ENCODE measurements at places on chromosomes 5 and 9.

DNA sequence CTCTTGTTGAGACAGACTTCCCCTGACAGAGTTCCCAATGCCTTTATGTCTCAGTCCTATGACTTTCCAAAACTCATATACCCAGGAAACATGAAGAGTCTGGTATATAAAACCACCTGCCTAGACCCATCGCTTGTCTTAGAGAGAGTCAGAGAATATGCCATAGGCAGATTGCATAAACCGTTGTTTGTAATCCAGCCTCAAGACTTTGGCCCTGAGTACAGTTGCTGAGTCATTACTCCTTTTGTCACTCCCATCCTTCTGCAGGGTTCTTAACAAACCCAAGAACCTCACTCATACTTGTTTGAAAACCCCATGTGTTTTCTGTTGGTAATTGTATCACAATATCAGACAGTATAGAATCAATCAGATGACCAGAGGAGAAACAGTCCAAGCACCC is 616.3 kb downstream of the SLCO4C1 start:
- no peak for DNase-seq

DNA sequence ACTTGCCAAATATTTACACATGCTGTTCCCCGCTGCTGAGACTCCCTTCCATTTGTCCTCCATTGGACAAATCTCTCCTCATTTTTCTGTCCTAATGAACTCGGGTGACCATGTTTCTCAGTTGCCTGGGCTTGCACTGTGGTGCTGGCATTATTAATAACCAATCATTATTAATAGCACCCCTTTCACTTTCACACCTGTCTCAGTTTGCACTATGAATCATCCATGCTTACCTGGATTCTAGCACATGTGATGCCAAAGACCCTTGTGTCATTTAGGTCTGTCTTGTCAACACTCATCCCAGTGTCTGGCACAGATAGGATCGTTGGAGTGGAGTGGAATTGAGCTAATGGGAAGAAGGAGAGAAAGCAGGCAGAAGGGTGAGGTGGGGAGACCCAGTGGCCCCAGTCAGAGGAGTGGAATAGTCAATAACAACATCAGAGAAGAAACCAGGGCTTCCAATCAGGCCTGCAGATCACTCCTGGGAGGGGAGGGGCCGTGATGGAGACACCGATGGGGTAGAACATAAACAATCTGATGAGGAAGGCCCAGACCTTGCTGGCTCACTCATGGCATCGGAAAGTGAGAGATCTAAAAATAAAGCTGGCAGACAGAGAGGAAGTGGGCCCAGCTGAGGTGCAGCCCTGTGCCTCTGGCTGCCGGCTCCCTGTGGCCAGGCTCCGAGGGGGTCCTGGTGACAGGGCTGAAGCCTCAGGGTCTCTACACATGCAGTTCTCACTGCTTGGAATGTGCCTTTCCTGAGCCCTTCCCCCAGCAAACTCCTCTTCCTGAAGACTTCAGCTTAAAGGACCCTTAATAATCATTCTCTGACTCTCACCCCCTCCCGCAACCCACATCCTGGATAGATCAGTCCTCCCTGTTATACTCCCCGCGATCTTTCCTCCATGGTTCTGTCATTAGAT is 33.5 kb upstream of the CRB2 start:
- no peak for DNase-seq

- no peak for DNase-seq
Observed at GRCh38 chr5:151081431-151082281, 822 bp upstream of the TNIP1 start.

GRCh38 chr5:32096891-32097595 is 77.1 kb downstream of the GOLPH3 start:
- DNase-seq: no peak

GRCh38 chr5:134019636-134020035 is 14.9 kb upstream of the VDAC1 start:
- DNase-seq: no peak

- DNase-seq: no peak
Observed at GRCh38 chr5:13913962-13914361, 30.5 kb downstream of the DNAH5 start.

DNA sequence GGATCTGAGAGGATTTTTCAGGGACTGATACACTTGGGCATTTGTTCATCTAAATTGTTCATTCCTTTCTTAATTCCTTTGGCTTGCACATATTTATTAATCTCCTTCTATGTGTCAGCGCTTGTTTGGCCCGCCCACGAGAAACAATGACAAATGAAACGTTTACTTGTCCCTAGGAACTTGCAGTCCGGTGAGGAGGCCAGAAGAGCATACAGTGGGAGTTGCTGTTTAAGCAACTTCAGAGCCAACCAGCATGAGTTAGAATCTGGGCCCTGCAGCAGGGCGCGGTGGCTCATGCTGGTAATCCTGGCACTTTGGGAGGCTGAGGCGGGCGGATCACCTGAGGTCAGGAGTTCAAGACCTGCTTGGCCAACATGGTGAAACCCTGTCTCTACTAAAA is 18.8 kb downstream of the FBXL7 start:
- DNase-seq: no peak

- no peak for DNase-seq
Observed at GRCh38 chr5:164237486-164237885, 732.1 kb downstream of the MAT2B start.

- no peak for DNase-seq
Observed at GRCh38 chr9:71895117-71895516, 15.9 kb downstream of the ABHD17B start.

- no peak for DNase-seq
Observed at GRCh38 chr5:106732624-106733023, 938.1 kb downstream of the EFNA5 start.

GRCh38 chr9:122263699-122264349 is 816 bp downstream of the RBM18 start:
- no peak for DNase-seq

GRCh38 chr5:8192840-8193239 is 323.9 kb downstream of the MTRR start:
- DNase-seq: no peak

GRCh38 chr9:28270156-28270555 is 696.9 kb upstream of the C9orf72 start:
- no peak for DNase-seq

GRCh38 chr9:127977884-127978647 is 2.7 kb downstream of the EEIG1 start:
- DNase-seq: no peak

DNA sequence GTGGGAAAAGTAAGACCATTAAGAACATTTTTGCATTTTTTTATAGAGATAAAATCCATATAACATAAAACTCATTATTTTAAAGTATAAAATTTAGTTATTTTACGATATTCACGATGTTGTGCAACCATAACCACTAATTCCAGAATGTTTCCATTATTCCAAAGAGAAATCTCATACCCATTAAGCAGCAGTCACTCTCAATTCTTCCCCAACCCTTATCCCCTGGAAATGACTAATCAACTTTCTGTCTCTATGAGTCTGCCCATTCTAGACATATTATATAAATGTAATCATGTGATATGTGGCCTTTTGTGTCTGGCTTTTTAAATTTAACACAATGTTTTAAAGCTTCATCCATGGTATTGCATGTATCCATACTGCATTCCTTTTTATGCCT is 115.6 kb upstream of the ADAMTSL1 start:
- DNase-seq: no peak

DNA sequence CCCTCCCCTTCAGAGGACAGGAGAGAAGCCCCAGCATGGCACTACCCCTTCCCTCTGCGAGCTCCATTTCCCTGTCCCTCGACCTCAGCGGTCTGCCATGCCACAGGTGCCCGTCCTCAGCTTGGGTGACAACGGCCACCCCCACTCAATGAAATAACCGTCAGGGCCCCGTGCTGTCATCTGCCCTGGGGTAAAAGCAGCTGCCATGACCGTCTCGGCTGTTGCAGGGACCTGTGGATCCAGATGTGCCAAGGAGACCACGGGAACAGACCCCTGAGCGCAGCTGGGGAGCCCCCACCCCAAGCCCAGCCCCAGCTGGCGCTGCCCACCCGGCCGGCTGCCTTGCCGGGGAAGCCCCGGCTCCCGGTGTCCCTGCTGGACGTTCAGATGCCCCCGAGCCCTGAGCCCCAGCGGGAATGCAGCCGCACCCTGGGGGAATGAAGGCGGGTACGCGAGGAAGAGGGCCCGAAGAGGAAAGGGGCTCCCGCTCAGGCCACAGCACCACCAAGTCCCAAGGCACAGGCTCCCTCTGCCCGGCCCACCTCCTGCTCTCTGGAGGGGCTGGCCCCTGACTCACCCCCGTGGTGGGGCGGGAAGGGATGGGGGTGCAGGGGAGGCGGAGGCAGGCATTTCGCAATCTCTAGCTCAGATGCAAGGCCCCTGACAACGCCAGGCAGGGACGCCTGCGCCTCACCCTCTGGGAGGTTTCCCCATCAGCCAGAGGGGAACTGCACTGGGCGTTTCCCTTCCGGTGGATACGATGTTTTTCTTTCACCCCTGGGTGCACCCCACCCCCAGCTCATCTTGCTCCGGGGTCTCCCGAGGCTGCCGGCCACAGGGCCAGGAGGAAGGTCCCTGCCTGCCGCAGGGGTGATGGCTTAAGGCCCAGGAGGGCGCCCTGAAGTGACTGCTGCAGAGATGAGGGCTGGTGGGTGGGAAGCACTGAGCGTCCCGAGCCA is 49.2 kb downstream of the NACC2 start:
- DNase-seq: no peak

GRCh38 chr9:130461218-130461630 is 16.5 kb downstream of the ASS1 start:
- DNase-seq: no peak

DNA sequence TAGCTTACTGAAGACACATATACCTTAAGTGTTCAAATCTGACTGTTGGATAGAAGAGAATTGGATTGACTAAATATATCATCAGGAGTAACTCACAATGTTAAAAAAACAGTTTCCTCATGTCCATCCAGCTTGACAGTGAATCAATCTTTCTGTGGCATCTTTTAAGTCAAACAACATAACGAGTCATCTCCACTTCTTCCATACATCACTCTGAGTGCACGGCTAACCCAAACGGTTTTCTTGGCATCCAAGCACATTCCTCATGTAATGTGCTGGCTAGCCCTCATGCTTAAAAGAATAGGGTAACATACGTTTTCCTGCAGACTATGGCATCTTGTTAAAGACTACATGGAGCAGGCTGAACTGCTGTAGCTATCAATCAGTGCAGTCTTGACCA is 291.5 kb upstream of the TRPC7 start:
- no peak for DNase-seq

- no peak for DNase-seq
Observed at GRCh38 chr5:154271466-154271865, 80.9 kb downstream of the GALNT10 start.

GRCh38 chr9:120436983-120437475 is 142.9 kb downstream of the CDK5RAP2 start:
- DNase-seq: no peak

- no peak for DNase-seq
Observed at GRCh38 chr5:28012538-28012937, 974.2 kb upstream of the CDH9 start.

DNA sequence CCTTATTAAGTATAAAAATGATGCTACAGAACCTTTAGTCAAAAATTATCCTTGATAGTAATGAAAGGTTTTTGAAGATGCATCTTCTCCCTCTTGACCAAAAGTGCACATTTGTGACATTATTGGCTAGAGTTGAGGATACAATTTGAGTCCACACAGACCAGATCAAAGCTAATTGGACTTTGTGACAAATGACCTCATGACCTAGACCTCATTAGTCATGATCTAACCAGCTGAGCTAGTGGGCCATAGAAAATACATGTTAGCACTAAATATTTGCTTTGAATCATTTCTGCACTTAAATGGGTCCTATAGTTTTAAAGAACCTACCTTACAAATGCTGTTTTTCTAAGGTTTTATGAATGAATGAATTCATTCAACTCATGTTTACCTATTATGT is 182.1 kb downstream of the RFX3 start:
- DNase-seq: no peak

GRCh38 chr9:103364753-103365152 is 369.6 kb downstream of the CYLC2 start:
- DNase-seq: no peak

- DNase-seq: no peak
Observed at GRCh38 chr9:112087506-112087905, 87.6 kb downstream of the SUSD1 start.

DNA sequence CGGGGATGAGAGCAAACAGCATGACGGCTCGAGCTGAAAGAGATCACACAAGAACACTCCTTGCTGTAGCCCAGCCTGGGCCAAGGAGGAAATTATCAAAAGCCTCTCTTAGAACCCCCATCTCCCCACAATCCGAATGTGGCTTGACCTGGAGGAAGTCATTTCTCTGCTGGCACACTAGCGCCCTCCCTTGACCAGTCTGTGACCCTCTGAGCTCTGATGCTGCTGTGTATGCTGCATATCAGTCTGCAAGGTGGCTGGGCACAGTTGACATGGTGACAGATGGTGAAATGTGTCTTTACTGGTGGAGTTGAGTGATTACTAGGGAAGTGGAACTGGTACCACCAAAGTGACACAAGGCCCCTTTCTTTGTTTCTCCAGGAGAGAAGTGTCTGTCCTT is 3.3 kb downstream of the SLC46A2 start:
- DNase-seq: no peak

- DNase-seq: no peak
Observed at GRCh38 chr5:79975422-79975821, 15.6 kb downstream of the MTX3 start.

DNA sequence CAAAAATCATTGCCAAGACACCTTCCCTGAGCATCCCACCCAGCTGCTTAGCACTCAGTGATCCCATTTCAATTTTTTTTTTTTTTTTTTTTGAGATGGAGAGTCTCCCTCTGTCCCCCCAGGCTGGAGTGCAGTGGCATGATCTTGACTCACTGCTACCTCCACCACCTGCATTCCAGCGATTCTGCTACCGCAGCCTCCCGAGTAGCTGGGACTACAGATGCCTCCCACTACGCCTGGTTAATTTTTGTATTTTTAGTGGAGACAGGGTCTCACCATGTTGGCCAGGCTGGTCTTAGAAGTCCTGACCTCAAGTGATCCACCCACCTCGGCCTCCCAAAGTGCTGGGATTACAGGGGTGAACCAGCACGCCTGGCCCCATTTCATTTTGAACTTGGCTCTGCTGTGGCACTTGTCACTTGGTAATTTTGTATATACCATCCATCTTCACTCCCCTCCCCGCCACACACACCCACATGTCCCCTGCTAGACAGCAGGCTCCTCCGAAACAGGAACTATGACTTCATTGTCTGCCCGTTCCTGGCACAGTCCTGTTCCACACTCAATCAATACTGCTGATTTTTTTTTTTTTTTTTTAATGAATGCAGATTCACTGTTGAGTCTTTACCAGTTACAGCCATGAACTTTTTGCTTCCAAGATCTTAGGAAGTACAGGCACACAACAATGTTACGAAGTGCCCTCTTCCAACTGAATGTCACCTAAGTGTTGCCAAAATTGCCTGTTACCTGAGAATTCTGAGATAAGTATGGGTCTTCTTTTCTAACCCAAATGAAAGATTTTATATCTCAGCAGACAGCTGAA is 17.3 kb upstream of the ZBTB34 start:
- no peak for DNase-seq

All from NCI-H2107 (cell line).